HCT116 (cell line): ENCODE measurements at places on chromosomes 11 and 22. TPM values are rescaled to one million over a fixed set of nuclear protein-coding genes. Genes with fewer than 3 reads are reported as not detected.

Gene RASL10A
- total RNA-seq: 0.96 TPM

Gene FDXACB1
- 3.8 TPM for total RNA-seq

Gene MMP12
- not detected for total RNA-seq

Gene BCL2L13
- 38.6 TPM for total RNA-seq

Gene CNTF
- 2.3 TPM for total RNA-seq

Gene MUC2
- total RNA-seq: 0.47 TPM

Gene GNAZ
- 11.1 TPM for total RNA-seq

Gene OR4D5
- total RNA-seq: not detected

Gene ZFTA
- total RNA-seq: 14.7 TPM

Gene CHRDL2
- total RNA-seq: not detected

Gene TRIM22
- 0.61 TPM for total RNA-seq

Gene OTOG
- total RNA-seq: 0.07 TPM

Gene GAS2L1
- total RNA-seq: 29.4 TPM

Gene PITPNB
- total RNA-seq: 82.6 TPM

Gene TBX10
- total RNA-seq: not detected

Gene DTX4
- 7.6 TPM for total RNA-seq

Gene MOGAT2
- total RNA-seq: 0.12 TPM

Gene EFEMP2
- total RNA-seq: 8.4 TPM

Gene IL17REL
- not detected for total RNA-seq

Gene CDC42EP1
- total RNA-seq: 160 TPM

Gene GSTT2B
- 14.3 TPM for total RNA-seq

Gene DNAJB7
- not detected for total RNA-seq

Gene SLC22A12
- not detected for total RNA-seq
